ENCODE measurements at places on chromosomes 4 and X.

- DNase-seq, result no peak
Measured at GRCh38 chrX:122087341-122087740, 1039.9 kb downstream of the GLUD2 start.

- no peak for DNase-seq
Measured at GRCh38 chr4:91601401-91601800, 702.4 kb upstream of the GRID2 start.

DNA sequence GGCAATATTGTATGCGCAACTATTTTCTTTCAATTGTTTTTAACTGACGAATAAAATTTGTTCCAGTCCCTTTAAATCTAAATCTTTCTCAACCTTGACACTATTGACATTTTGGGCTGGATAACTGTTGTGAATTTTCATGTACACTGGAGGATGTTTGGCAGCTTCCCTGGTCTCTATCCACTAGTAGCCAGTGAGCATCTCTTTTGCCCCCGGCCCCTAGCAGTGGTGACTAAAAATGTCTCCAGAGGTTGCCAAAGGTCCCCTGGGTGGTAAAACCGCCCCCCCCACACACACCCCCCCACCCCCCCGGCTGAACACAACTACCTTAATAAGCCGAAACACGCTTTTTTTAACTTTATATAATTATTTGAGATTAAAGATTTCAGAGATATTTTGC, 514 bp downstream of the FANCB start:
- DNase-seq, result no peak

- no peak for DNase-seq
Measured at GRCh38 chr4:74190919-74191397, 33.0 kb downstream of the MTHFD2L start.

DNA sequence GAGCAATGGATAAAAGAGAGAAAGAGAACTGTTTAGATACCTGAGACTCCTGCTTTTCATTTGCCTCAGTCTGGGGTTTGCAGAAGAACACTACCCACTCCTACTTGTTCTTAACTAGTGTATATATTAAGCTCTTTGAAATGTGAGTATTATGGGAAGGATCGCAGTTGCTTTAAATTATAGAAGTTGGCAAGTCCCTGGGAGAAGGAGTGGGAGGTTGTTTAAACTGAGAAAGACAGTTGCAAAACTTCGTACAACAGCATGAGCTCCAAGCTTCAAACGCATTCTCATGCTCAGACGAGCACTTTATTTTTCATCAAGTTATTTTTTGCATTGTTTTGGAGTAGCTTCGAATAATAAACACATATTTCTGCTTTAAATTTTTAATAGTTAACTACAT, 88.1 kb upstream of the C1QTNF7 start:
- no peak for DNase-seq

GRCh38 chr4:87185146-87185870, 35.1 kb downstream of the KLHL8 start:
- no peak for DNase-seq
